ENCODE measurements at places on chromosomes 13 and 19. TPM values are rescaled to one million over a fixed set of nuclear protein-coding genes. Genes with fewer than 3 reads are reported as not detected.

Gene FXYD3
- total RNA-seq, result not detected

Gene ZNF534
- not detected for total RNA-seq

Gene MCEMP1
- total RNA-seq, result not detected

Gene FBN3
- 0.06 TPM for total RNA-seq

Gene MYCBP2
- total RNA-seq, result 106 TPM

Gene SYT3
- not detected for total RNA-seq

Gene ELANE
- total RNA-seq, result not detected

Gene GPC5
- not detected for total RNA-seq

Gene GAPDHS
- total RNA-seq, result not detected

Gene ZNF135
- total RNA-seq, result 0.76 TPM

GRCh38 chr19:2148482-2149135, 2.8 kb downstream of the AP3D1 start:
- no peak for DNase-seq
- H3K4me1 ChIP-seq, result peaks cover 52% of the 10 kb centered on the region
- peak overlapping the region; percentile 49 for H3K27ac ChIP-seq

- H3K27ac ChIP-seq, result peak overlapping the region; percentile 70
- no peak overlapping the region for H3K4me3 ChIP-seq
- no peaks in the 10 kb centered on the region for H3K36me3 ChIP-seq
- peaks cover 20% of the 10 kb centered on the region for H3K27me3 ChIP-seq
- DNase-seq, result no peak
- peaks cover 28% of the 10 kb centered on the region for H3K4me1 ChIP-seq
Observed at GRCh38 chr19:47542030-47542475, 27.2 kb upstream of the NAPA start.

GRCh38 chr19:18029617-18030338, 21.8 kb downstream of the ARRDC2 start:
- H3K4me3 ChIP-seq, result no peak overlapping the region
- no peak for DNase-seq
- no peaks in the 10 kb centered on the region for H3K27me3 ChIP-seq
- no peak overlapping the region for H3K27ac ChIP-seq
- peaks cover 2% of the 10 kb centered on the region for H3K4me1 ChIP-seq

DNA sequence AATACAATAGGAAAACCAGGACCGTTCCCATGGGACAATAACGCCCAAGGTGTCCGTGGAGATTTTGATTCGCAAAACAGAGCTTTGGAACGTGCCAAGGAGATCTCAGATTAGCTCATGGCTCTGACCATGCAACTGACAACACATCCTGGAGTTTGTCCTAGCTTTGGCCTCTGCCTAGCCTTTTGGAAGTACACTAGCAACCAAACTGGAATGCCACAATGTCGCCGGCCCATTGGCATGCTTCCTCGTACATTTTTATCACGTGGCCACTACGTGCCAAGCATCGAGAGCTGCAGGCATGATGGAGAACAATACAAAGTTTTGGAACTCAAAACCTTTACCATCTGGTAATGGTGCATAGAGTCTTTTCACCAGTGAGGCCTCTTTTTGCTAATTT, 256.5 kb downstream of the DCLK1 start:
- H3K4me3 ChIP-seq, result no peak overlapping the region
- H3K4me1 ChIP-seq, result no peaks in the 10 kb centered on the region
- no peaks in the 10 kb centered on the region for H3K27me3 ChIP-seq
- no peak overlapping the region for H3K27ac ChIP-seq
- no peaks in the 10 kb centered on the region for H3K36me3 ChIP-seq

- peaks cover 33% of the 10 kb centered on the region for H3K4me1 ChIP-seq
- no peak for DNase-seq
- no peak overlapping the region for H3K27ac ChIP-seq
- H3K4me3 ChIP-seq, result peak overlapping the region; percentile 31
- peaks cover 6% of the 10 kb centered on the region for H3K36me3 ChIP-seq
- peaks cover 38% of the 10 kb centered on the region for H3K27me3 ChIP-seq
Observed at GRCh38 chr19:50326101-50326664, 3.0 kb downstream of the KCNC3 start.

- no peak overlapping the region for H3K4me3 ChIP-seq
- H3K27ac ChIP-seq, result no peak overlapping the region
- no peaks in the 10 kb centered on the region for H3K27me3 ChIP-seq
- no peaks in the 10 kb centered on the region for H3K36me3 ChIP-seq
- no peaks in the 10 kb centered on the region for H3K4me1 ChIP-seq
Observed at GRCh38 chr13:105035092-105035491, 1500.4 kb downstream of the EFNB2 start.

DNA sequence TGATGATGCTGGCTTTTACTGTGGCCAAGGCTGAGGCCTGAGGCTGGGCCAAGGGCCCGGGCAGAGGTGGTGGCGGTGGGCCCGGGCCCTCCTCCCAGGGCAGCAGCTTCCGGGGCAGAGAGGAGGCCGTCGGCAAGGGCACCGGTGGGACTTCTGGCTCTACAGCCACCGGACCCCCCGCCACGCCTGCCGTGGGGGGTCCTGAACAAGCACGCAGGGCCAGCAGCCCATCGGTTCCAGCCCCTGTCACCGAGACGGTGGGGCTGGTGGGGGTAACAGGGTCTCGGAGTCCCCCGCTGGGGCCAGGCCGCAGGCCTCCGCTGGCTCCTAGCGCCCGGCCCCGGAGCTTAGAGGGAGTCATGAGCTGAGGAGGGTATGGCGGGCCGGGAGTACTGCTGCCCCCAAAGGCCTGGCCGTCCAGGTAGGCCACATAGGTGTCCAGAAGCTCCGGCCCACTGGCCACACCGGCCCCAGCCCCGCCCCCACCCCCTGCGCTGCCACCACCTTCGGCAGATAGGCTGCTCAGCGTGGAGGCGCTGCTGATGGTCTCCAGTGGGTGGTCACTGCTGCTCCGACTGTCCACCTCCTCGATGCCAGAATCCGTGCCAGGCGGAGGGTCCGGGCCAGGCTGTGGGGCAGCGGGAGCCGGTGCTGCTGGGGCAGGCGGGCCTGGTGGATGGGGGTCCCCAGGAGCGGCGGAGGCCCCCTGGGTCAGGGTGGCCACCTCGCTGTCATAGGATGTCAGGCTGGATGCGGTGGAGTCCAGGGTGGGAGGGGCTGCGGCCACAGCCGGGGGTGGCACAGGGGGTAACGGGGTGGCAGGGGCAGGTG, 17.3 kb downstream of the C19orf81 start:
- no peak overlapping the region for H3K27ac ChIP-seq
- no peak for DNase-seq
- H3K4me3 ChIP-seq, result no peak overlapping the region
- H3K27me3 ChIP-seq, result peaks cover 29% of the 10 kb centered on the region

- peaks cover 13% of the 10 kb centered on the region for H3K4me1 ChIP-seq
- peak; percentile 45 for DNase-seq
- no peak overlapping the region for H3K27ac ChIP-seq
- H3K36me3 ChIP-seq, result no peaks in the 10 kb centered on the region
Observed at GRCh38 chr13:52846567-52847321, 1.7 kb downstream of the PCDH8 start.

GRCh38 chr19:54947381-54947780, at the start of gene NLRP7:
NLRP7 (minus strand) TSS chr19:54947530.
- H3K27me3 ChIP-seq, result no peaks in the 10 kb centered on the region
- H3K4me1 ChIP-seq, result peaks cover 2% of the 10 kb centered on the region
- no peak within 1 kb of the TSS for H3K27ac ChIP-seq
- DNase-seq, result no peak
- H3K4me3 ChIP-seq, result no peak within 1 kb of the TSS
- no peaks in the 10 kb centered on the region for H3K36me3 ChIP-seq

- peaks cover 2% of the 10 kb centered on the region for H3K36me3 ChIP-seq
- no peak overlapping the region for H3K4me3 ChIP-seq
- peaks cover 10% of the 10 kb centered on the region for H3K4me1 ChIP-seq
- DNase-seq, result no peak
- no peaks in the 10 kb centered on the region for H3K27me3 ChIP-seq
Observed at GRCh38 chr13:40255551-40255950, 410.9 kb downstream of the FOXO1 start.

GRCh38 chr13:48892688-48893075, 83.0 kb upstream of the FNDC3A start:
- H3K27ac ChIP-seq, result no peak overlapping the region
- no peak overlapping the region for H3K4me3 ChIP-seq
- no peaks in the 10 kb centered on the region for H3K27me3 ChIP-seq

- peak; percentile 80 for DNase-seq
- H3K36me3 ChIP-seq, result peaks cover 44% of the 10 kb centered on the region
- H3K27ac ChIP-seq, result peak within 1 kb of the TSS; percentile 97
- H3K4me1 ChIP-seq, result peaks cover 42% of the 10 kb centered on the region
- H3K27me3 ChIP-seq, result peaks cover 4% of the 10 kb centered on the region
- H3K4me3 ChIP-seq, result peak within 1 kb of the TSS; percentile 97
Observed at GRCh38 chr19:35154525-35155406, at the start of gene FXYD5. FXYD5 (plus strand) TSS chr19:35154735; CDS start chr19:35155551, 816 bp downstream.

DNA sequence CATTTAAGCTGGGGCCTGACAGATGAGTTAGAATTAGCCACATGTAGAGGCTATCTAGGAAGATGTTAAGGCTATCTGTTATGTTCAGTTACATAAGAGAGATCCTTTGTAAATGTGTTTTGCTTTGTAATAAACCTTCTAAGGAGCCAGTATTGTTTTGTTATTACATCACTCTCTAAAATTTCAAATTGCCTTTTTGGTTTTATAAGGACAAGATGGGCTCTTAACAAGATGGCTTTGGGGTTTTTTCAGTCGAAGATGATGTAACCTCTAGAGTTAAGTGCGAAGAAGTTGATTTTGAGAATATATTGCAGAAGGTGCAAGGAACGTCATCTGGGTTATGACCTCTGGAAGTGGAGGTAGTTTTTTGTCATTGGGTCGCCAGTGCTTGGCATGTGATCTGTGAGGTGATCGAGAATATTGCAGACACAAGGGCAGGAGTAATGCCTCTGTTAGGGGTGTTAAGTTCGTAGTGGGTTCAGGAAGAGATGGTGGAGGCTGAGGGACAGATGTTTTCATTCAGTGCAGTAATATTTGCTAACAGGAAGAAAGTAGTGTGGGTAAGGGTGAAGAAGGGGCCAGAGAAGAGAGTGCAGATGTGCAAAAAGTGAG, 12.7 kb downstream of the LSM14A start:
- H3K4me3 ChIP-seq, result no peak overlapping the region
- H3K36me3 ChIP-seq, result peaks cover 35% of the 10 kb centered on the region
- no peak for DNase-seq
- H3K27ac ChIP-seq, result peak overlapping the region; percentile 60
- H3K4me1 ChIP-seq, result peaks cover 58% of the 10 kb centered on the region
- no peaks in the 10 kb centered on the region for H3K27me3 ChIP-seq

DNA sequence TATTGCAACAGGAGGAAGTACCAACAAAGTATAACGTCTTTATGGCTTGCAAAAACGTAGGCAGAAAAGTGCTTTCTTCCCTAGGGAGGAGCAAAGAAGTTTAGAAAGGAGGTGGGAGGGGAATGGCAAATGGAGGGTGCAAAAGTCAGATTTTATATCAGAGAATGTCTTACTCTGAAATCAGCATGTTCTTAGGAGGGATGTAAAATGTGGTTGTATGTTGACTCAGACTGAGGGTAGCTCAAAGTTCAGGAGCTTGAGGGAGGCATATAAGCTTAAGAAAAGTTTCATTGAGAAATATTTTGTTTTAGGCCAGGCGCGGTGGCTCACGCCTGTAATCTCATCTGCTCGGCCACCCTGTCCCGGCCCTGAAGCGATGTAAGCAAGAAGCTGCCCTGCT, 1.7 kb downstream of the ZNF90 start:
- H3K36me3 ChIP-seq, result peaks cover 61% of the 10 kb centered on the region
- peaks cover 20% of the 10 kb centered on the region for H3K4me1 ChIP-seq
- H3K4me3 ChIP-seq, result peak overlapping the region; percentile 46
- DNase-seq, result no peak
- no peaks in the 10 kb centered on the region for H3K27me3 ChIP-seq
